ENCODE measurements at places on chromosomes 1 and 21.

DNA sequence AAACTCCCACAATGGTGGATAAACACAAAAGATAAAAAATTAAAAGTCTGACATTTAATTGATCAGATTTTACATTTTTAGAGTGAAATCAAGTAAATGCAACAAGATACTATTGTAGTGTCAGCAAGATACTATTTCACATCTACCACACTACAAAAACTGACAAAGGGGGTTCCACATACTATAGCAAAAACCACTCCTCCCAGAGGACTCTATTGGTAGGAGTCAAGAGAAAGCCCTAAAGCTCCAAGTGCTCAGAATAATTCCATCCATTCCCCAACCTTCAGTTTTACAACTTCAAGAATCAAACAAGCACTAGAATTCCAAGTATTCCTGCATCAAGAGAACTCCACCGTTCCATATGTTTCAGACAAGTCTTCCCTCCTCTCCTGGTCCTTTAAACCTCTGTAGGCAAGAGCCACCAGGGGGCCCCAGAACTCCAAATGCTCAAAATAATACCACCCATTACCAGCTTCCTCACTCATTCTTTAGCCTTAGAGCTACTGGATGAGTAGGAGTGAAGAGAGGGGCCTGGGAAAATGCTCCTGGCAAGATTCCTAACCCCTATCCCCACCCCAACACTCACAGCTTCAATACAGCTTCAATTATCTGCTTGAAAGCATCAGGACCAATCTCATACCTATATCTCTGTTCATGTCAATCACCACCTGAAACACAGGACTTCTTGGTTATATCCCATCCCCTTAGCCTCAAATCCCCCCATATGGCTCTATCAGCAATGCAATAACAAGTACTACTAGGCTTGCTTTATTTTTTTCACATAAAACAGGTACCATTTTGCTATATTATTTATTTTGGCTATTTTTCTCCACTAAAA, 9.9 kb downstream of the TOR1AIP2 start:
- DNase-seq: peak; percentile 83

DNA sequence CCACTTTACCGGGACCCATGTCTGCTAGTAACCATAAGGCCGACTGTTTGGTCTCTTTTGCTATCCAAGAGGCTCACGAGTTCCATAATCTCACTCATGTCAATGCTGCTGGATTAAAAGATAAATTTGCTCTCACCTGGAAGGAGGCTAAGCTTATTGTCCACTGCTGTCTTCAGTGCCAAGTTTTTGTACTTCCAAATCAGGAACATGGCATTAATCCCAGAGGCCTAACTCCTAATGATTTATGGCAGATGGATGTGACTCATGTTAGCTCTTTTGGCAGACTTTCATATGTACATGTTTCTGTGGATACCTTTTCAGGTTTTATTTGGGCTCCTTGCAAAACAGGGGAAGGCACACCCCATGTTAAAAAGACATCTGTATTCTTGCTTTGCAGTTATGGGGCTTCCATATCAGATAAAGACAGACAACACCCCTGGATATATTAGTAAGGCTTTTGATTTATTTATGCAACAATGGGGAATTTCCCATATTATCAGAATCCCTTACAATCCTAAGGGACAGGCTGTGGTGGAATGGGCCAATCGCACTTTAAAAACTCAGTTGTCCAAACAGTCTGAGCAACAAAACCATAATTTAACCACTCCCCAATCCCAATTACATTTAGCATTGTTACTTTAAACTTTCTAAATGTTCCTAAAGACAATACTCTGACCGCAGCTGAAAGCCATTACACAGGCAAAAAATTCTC, 162.7 kb downstream of the IER5 start:
- no peak for DNase-seq

GRCh38 chr1:87084244-87084836, 169.9 kb downstream of the HS2ST1 start:
- DNase-seq: no peak

- DNase-seq: no peak
Measured at GRCh38 chr1:34831721-34832246, 27.8 kb downstream of the SMIM12 start.

DNA sequence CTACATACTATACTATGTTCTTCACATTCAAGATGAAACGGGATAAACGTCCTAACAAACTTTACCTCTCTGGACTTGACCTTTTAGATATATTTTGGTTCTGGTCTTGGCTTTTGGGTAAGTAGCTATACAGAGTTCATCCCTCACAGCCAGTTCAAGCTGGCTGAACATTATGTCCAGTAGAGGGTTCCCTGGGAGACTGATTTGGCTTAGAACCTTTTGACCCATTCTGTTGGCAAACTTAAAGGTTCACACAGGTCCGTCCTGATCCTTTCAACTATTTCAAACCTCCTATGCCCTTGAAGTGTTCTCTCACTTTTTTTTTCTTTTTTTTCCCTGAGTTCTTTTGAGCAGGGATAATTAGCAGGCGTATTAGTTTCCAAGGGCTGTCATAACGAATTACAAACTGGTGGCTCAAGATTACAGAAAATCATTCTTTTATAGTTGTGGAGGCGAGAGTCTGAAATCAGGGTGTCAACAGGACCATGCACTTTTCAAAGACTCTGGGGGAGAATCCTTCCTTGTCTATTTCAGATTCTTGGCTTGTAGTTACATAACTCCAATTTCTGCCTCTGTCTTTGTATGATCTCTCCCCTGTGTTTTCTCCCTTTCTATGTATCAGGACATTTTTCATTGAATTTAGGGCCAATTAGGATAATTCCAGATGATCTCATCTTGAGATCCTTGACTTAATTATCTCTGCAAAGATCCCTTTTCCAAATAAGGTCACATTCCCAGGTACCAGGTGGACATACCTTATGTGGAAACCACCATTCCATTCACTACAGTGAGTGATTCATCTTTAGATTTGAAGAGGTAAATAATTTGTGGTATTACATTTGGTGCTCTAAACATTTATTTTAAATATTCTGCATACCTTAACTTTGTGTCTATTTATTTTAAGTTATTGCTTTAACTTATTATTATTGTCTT, 257.4 kb upstream of the USP25 start:
- no peak for DNase-seq

- no peak for DNase-seq
Measured at GRCh38 chr21:31707499-31707898, 24.4 kb downstream of the SCAF4 start.

- DNase-seq: peak; percentile 34
Measured at GRCh38 chr21:28856588-28857250, 136.0 kb downstream of the LTN1 start.

DNA sequence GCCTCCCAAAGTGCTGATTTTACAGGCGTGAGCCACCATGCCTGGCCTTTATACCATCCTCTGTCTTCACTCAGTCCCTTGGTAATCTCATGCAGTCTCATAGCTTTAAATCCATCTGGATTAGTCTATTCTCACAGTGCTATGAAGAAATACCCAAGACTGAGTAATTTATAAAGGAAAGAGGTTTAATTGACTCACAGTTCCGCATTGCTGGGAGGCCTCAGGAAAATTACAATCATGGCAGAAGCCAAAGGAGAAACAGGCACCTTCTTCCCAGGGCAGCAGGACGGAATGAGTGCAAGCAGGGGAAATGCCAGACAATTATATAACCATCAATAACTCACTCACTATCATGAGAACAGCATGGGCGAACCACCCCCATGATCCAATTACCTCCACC, 49.1 kb upstream of the CPLANE2 start:
- no peak for DNase-seq

GRCh38 chr1:31183927-31184554, 55.6 kb downstream of the NKAIN1 start:
- DNase-seq: peak; percentile 78

- no peak for DNase-seq
Measured at GRCh38 chr1:175297291-175297690, 104.7 kb upstream of the KIAA0040 start.

DNA sequence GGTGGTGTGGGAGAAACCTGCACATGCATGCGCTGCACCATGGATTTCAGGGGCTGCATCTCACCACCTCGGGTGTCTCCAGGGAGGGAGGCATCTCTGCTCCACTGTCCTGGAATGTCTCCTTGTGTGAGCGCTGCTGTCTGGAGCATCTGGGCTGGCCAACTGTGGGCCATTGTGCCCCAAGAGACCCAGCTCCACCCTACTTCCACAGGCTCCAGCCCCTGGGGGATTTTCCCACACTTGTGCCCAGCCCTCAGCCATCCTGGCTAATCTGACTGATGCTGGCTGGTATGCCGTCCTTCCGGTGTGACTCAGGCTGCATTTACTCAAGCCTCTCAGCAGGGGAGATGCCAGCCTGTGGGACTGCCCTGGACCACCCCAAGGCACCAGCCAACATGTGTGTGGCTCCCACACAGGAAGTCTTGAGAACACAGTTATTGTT, 62.0 kb downstream of the TRIM11 start:
- DNase-seq: no peak
